ENCODE measurements at places on chromosomes 5 and 9.

- DNase-seq, result peak; percentile 24
Observed at GRCh38 chr9:27489087-27489876, 34.8 kb upstream of the IFNK start.

- DNase-seq, result no peak
Observed at GRCh38 chr9:127036437-127036836, 86.0 kb downstream of the ANGPTL2 start.

- DNase-seq, result no peak
Observed at GRCh38 chr9:113603773-113604172, 140.2 kb downstream of the RGS3 start.

DNA sequence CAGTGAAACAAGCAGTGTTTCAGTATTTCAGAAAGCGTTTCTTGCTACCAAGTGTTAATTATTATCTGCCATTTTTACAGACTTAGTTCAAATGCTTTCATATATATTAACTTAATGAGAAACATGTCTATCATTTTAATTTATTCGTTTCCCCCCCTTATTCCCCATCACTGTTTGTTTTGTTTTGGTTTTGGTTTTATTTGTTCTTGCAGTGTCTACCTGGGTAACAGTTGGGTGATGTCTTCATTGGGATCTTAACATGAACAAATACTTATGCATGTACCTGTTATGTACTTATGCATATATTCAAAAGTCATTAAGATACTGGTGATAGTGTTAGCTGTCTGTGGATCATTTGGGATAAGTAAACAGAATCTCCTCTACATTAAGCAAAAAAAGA, 108.0 kb downstream of the CDC42SE2 start:
- no peak for DNase-seq

DNA sequence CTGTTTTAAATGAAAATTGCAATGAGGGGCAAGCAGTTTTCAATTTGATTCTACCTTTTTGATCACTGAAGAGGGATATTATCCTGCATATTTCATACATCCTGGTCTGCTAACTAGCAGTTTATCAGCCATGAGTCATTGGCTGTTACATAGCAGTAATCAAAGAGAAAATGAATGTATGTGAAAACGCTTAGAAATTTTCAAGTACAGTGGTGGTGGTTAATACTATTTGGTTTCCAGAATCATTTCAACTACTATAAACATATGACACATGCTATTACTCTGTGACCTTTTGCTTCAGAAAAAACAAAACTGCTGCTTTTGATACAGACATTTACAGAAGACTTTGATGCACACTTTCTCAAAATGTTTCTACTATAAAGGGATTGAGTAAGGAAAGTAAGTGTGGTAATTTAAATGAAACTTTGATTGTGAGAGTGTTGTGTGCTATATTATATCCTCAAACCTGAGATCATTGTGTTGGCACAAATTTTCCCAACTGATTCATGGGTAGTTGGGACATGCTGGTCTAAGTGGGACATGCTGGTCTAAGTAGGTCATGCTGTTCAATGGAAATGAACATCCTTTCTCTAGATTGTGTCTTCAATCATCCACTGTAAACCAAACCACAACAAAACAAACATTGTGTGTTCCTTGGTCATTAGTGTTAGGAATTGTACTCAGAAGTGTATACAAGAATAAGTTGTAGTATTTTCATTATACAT, 5.1 kb downstream of the RNF14 start:
- DNase-seq, result no peak

DNA sequence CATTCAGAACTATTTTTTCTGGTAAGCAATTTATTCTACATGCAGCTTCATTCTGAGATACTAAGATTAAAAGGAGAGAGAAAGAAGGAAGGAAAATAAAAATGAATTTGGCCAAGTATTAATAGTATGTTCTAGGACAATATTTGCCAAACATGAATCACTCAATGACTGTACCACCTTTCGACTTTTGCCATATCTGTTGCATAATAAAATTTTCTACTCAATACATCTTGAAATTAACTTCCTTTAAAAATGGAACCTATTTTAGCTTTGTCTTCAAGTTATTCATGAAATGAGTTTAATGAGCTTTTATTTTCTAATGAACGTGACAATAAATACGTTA, 111.8 kb downstream of the MARCHF3 start:
- no peak for DNase-seq

GRCh38 chr9:121491111-121491510, 8.5 kb downstream of the GGTA1 start:
- DNase-seq, result no peak

DNA sequence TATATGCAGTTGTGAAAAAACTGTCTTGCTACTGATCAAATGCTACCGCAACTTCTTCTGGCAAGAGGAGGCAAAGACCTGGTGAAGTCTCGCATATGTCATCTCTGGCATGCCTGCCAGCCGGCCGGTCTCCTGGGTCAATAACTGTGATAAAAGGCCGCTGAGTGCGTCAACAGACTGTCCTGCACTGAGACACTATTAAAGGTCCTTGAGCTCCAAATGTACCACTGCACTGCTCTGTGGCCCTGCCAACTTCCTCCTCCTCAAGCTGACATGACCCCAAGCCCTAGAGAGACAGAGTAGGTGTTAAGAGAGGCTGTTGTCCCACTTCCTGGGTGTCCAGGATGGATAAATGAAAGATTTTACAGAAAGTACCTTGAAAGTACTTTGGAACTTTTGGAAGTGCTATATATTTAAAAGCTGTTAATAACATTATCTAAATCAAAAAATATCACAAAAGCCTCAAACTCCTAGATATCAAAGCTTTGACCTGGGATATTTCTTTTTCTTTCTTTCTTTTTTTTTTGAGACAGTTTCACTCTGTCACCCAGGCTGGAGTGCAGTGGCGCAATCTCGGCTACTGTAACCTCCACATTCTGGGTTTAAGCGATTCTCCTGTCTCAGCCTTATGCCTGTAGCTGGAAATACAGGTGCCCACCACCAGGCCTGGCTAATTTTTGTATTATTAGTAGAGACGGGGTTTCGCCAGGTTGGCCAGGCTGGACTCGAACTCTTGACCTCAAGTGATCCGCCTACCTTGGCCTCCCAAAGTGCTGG, 31.5 kb downstream of the RAPGEF1 start:
- DNase-seq, result no peak

- no peak for DNase-seq
Observed at GRCh38 chr9:35960039-35960655, 2.2 kb upstream of the OR2S2 start.

GRCh38 chr9:38424918-38425317, 664 bp upstream of the IGFBPL1 start:
- DNase-seq, result no peak

DNA sequence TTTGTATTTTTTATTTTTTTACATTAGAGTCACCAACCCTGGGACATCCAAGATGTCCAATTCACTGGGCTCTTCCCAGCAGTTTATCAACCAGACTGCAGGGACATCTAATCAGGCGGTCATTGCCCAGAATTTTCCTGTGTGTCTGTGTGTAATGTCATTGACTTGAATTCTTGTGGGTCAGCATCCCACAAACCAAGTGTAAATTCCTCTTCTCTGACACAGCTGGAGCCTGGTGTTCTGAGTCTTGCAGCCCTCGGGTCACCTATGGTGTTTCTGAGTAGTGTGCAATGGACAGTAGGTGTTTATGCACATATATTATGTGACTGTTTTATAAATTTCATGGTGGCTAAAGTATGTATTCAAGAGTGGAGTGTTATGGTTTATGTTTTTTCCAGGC, 815.7 kb downstream of the SEMA5A start:
- no peak for DNase-seq
